ENCODE measurements at places on chromosomes 3 and 15.
A peak's percentile ranks its signal among the peaks of the same experiment; 100 is the strongest.

GRCh38 chr15:31840849-31841476 is 189.4 kb upstream of the CHRNA7 start:
- DNase-seq, result no peak

GRCh38 chr3:157220211-157220610 is 60.3 kb upstream of the CCNL1 start:
- DNase-seq, result no peak

- no peak for DNase-seq
Measured at GRCh38 chr15:93340406-93340805, 251.4 kb upstream of the RGMA start.

GRCh38 chr3:65963787-65964677 is 74.7 kb downstream of the MAGI1 start:
- DNase-seq, result no peak

- DNase-seq, result no peak
Measured at GRCh38 chr15:71683411-71684274, 126.7 kb upstream of the NR2E3 start.

DNA sequence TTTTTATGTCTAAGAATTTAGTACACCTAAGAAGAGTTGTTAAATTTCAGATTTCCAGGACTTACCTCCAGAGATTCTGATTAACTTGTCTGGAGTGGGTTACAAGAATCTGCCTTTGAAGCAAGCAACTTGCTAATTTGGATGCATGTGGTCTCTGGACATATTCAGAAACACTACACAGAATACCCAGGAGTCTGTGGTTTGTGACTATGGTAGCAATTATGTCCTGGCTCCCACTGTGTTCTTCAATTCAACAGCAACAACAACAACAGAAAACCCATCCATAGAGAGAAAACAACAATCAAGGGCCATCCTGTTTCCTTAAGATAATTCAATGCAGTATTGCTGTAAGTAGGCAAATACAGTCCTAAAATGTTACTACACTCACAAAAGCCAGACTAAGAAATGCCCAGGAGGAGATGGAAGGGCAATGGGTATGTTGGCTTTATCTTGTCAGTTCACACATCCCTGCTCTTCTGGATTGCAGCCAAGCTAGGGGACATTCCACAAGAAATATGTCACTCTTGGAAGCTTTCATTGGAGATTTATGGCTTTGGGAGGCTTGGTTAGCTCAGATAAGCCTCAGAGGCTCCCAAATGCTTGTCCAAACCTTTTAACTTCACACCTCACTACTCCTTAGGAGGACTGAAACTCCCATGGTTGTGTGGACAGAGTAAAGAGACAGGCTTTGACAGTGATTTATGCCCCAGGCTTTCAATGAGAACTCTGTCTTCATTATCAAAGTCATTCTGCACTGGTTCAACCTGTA is 99.4 kb upstream of the MRPL3 start:
- DNase-seq, result no peak

DNA sequence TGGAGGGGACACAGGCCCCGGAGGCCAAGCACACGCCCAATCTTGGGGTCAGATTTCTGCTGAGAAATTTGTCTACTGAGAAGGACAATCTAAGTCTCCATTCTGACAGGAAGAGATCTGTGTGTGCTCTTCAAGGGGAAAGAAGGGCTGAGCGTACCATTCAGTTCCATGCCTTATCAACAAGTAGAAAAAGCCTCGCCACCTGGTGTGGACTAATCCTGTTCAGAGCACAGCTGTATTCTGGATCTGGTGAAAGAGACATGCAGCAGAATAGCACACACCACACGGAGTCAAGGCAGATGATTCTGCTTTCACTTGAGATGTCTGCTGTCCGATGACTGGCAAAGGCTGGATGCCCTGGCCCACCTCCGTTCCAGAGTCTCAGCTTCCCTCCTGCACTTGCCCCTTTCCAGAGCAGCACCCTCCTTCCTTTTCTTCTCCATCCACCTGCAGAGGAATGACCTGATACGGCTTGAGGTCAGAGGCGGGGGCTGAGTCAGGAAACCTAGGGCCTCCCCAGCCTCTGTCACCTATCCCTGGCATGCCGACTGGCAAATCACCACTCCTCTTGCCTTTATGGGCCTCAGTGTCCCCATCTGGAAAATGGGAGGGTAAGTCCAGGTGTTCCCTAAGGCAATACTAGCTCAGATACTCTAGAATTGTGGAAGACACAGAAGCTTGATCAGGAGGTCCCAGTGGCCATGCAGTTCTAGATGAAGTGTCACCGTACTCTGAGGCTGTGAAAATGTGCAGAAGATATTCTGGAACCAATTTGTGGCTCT is 36.9 kb upstream of the CTSH start:
- no peak for DNase-seq

GRCh38 chr3:183975981-183976662 is 41.6 kb downstream of the ABCC5 start:
- DNase-seq, result no peak

GRCh38 chr15:35557544-35557943 is 11.6 kb upstream of the DPH6 start:
- DNase-seq, result no peak

- DNase-seq, result no peak
Measured at GRCh38 chr3:54970895-54971294, 43.0 kb upstream of the LRTM1 start.

DNA sequence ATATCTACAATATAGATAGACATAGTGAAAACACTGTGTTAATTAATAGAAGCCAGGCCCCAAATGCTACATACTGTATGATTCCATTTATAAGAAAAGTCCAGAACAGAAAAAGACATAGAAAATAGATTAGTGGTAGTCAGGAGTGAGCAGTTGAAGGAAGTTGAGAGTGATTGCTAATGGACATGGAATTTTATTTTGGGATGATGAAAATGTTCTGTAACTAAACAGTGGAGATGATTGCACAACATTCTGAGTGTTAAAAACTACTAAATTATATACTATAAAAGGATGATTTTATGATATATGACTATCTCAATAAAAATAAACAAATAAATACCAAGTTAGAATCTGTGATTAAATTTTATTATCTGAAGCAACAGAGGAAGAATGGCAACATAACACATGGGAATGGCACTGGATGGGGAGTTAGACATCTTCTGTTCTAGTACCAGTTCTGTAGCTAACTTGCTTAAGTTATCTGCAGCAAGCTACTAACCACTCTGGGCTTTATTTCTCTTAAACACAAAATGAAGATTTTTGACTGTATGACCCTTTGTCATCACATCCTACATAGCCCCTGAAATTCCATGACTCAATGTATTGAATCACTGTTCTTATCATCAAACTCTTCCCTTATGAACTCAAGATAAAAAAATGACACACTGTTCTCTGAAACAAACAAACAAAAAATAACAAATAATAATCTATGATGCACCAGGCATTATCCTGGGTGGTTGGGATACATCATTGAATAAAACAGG is 612.7 kb downstream of the TBL1XR1 start:
- no peak for DNase-seq

- no peak for DNase-seq
Measured at GRCh38 chr15:42033214-42033873, 12.5 kb upstream of the PLA2G4E start.

DNA sequence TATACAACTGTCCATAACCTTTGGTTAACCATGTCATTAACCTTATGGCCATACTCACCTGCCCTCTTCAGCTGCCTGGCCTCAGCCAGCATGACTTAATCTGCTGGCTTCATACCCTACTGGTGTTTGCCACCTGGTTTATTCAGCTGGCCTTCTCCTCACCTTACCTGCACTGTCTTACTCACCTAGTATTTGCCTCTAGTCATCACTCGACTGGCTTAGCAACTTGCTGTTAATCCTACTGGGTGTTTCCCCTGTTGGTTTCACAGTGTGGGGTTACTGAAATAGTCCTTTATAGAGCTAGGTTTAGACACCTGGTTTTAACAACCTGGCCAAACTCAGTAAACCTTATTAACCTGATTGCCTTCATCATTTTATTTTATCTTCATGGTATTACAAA is 96.4 kb downstream of the IL12A start:
- no peak for DNase-seq

DNA sequence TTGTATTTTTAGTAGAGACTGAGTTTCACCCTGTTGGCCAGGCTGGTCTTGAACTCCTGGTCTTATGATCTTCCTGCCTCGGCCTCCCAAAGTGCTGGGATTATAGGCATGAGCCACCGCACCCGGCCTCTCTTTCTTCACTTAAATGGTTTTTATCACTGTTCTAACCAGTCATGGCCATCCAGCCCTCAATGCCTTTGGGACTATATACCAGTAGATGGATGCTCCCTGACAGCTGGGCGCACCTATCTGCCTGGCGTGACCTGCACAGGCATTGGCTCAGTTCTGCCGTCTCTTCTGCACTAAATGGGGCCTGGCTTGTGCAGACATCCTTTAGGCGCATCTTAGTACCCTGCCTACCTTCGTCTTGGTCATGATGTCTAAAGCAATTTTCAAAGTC is 233.4 kb downstream of the ADAMTS17 start:
- no peak for DNase-seq

- peak; percentile 32 for DNase-seq
Measured at GRCh38 chr3:13092621-13093617, 19.7 kb upstream of the IQSEC1 start.

DNA sequence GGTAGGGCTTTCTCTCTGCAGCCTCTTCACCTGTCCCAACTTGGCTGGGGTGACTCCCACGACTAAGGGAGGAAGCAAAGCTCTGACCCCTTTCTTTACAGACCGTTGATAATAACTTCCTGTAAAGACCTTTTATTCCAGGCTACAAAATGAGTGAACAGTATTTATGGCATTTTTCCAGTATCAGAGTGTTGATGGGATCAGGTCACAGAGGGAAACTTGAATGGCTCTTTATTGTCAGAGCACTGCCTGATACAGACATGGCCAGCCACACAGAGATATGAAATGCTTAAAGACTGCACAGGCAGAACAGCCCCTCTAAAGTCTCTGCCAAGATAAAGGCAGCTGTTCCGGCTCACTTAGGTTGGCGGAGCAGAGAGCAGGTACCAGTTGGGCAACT is 1033.9 kb upstream of the NR2F2 start:
- no peak for DNase-seq

GRCh38 chr3:52030714-52031310 is 25.6 kb downstream of the DUSP7 start:
- DNase-seq, result no peak

DNA sequence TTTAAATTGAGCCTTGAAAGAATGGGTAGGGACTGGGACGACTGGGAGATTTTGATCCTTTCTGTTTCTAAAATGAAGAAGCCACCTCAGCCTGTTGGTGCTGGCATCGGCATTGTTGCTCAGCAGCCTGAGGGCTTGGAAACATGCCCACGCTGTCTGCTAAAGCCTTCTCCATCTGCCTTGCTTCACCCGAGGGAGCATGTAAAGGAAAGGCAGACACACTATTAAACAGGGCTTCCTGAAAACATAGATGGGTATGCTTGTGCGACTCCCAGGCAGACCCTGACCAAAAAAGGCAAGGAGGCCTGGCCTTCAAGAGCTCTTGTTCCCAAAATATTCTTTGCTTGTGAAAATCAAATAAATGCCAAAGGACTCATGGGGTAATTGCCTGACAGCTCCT is 84.2 kb upstream of the SLC4A7 start:
- no peak for DNase-seq

DNA sequence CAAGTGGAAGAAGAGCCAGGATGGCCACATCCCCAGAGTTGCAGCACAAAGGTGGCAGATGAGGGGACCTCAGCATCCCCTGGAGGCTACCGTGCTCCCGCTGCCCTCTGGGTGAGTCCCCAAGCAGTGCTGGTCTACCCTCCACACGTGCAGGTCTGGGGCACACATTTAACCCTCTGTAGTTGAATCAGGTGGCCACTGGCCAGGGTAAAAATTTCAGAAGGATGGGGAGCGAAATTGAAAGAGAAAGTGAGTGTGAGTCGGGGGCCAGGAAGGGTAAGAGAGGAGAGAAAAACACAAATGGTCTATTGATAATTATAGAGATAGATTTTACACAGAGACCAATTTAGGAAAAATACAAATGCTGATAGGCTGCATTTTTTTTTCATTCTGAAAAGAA is 139.5 kb upstream of the EIF1B start:
- DNase-seq, result no peak

- no peak for DNase-seq
Measured at GRCh38 chr3:196894557-196895295, 27.0 kb downstream of the SENP5 start.

- DNase-seq, result no peak
Measured at GRCh38 chr3:155185631-155186071, 105.5 kb downstream of the MME start.

- no peak for DNase-seq
Measured at GRCh38 chr15:75723171-75723846, 10.7 kb upstream of the CSPG4 start.
